ENCODE measurements at places on chromosomes 13 and 19. TPM values are rescaled to one million over a fixed set of nuclear protein-coding genes. Genes with fewer than 3 reads are reported as not detected.
A peak's percentile ranks its signal among the peaks of the same experiment; 100 is the strongest.

FAM124A gene
- total RNA-seq, result 0.26 TPM

CLASRP gene
- total RNA-seq, result 39.1 TPM

PSG1 gene
- not detected for total RNA-seq

- H3K36me3 ChIP-seq, result no peaks in the 10 kb centered on the region
- H3K4me1 ChIP-seq, result no peaks in the 10 kb centered on the region
- H3K27ac ChIP-seq, result no peak overlapping the region
Measured at GRCh38 chr13:110216398-110217041, 90.4 kb downstream of the COL4A1 start.

- no peaks in the 10 kb centered on the region for H3K4me1 ChIP-seq
- H3K27me3 ChIP-seq, result no peaks in the 10 kb centered on the region
- H3K27ac ChIP-seq, result no peak overlapping the region
- H3K36me3 ChIP-seq, result no peaks in the 10 kb centered on the region
- no peak for DNase-seq
Measured at GRCh38 chr19:16654140-16654539, 5.8 kb downstream of the SMIM7 start.

DNA sequence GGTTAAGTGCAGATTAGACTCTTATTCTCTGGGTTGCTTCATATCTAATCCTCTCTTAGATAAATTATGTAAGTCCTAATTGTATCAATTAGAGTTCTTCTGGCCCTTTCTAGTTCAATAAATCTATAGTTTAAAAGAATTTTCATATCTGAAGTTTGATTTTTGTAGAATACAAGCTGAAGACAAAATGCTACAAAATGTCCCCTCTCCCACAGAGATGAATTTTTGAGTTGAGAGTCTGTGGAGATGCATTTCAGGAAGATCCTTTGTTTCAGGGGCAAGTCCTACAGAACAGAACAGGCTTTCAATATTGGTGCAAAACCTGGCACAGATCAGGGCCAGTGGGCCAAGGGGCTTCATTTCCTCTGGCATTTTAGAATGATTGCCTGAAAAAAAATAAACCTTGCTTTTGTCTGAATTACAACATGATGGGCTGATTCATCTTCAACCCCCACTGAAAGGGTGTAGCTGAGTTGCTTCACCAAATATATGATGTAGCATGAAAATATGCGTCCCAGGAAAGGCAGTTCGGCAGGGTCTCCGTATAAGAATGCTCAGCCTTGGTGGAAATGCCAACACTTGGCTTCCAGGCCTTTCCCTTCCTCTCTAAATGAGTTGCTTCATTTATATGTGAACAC, 6.4 kb upstream of the IPO5 start:
- H3K36me3 ChIP-seq, result no peaks in the 10 kb centered on the region
- DNase-seq, result no peak
- H3K4me3 ChIP-seq, result no peak overlapping the region
- H3K27ac ChIP-seq, result no peak overlapping the region
- H3K4me1 ChIP-seq, result no peaks in the 10 kb centered on the region
- no peaks in the 10 kb centered on the region for H3K27me3 ChIP-seq

- H3K27me3 ChIP-seq, result no peaks in the 10 kb centered on the region
- peak overlapping the region; percentile 85 for H3K4me3 ChIP-seq
- peak overlapping the region; percentile 86 for H3K27ac ChIP-seq
- DNase-seq, result no peak
Measured at GRCh38 chr19:55258476-55258827, 365 bp downstream of the PPP6R1 start.

Measured in right lobe of liver (tissue), 6 donors.